SK-N-DZ (cell line): ENCODE measurements at places on chromosomes 4 and X.
A peak's percentile ranks its signal among the peaks of the same experiment; 100 is the strongest.

DNA sequence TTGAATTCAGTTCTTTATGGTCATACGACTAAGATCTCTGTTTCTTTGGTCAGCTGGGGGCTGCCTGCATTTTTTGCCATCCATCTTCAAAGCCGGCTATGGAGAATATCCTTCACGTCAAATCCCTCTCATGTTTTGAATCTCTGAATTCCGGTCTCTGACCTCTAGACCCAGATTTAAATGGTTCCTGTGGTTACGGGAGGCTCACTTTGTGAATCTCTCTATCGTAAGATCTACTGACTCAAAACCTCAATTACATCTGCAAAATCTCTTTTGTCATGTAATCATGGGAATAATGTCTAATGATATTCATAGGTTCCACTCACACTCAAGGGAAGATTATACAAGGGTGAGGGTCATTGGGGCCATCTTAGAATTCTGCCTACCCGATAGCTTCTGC lies 5.7 kb upstream of the MPC1L start:
- no peak for DNase-seq

- DNase-seq = peak; percentile 21
Observed at GRCh38 chrX:3811331-3812311, 98.2 kb upstream of the PRKX start.

- DNase-seq = no peak
Observed at GRCh38 chrX:109350551-109350950, 131.3 kb downstream of the GUCY2F start.

DNA sequence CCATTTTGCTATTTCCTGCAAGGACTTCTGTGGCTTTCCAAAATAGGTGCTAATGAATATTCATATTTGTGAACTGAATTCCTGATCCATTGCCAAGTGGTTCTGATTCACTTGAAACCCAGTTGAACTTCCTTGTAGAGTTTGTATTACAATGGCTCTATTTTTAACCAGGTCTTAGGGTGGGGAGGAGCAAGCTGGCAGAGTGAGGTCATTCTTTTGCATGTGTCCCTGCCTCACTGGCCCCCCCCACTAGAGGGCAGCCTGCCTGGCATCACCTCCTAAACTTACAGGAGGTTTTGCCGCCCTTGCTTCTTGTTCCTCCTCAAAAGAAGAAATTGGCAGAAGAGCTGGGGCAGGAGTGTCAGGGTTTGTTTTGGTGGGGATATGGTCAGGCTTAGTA lies 10.5 kb downstream of the PTTG2 start:
- no peak for DNase-seq

DNA sequence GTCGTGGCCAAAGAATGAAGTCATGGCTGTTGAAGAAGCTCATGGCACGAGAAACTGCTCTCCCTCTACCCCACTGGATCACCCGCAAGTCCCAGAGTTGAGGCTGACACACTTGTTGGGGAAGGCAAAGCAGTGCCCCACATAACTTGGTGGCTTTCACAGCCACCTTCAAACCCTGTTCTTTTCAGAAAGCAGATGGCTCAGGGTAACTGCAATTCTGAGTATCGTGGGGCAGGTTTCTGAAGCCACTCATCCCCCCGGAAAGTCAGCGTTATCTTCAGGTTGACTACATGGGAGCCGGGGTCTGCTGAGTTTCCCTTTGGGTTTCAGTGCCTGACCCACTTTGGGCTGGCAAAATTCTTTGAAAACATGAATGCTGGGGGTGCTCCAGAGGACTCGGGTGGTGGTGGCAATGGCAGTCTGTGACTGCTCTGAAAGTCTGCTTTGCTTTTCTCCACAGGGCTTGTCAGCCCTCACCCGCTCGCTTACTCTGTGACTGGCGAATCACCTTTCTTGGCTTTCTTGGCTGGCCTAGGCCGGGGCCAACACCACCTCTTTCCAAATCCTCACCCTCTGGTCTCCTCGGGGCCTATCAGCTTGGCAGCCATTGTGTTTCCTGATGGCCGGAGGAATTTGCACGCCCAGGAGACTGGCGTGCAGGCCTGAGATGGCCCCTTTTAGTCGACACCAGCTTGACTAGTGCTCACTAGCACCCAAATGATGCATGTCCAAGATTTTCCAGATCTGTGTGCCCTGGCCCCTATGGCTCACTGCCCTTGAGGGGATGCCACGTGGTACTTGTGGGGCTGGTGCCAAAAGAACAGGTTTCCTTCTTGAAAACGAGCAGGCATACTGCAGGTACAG lies 7.3 kb downstream of the PPP1R3F start:
- no peak for DNase-seq

DNA sequence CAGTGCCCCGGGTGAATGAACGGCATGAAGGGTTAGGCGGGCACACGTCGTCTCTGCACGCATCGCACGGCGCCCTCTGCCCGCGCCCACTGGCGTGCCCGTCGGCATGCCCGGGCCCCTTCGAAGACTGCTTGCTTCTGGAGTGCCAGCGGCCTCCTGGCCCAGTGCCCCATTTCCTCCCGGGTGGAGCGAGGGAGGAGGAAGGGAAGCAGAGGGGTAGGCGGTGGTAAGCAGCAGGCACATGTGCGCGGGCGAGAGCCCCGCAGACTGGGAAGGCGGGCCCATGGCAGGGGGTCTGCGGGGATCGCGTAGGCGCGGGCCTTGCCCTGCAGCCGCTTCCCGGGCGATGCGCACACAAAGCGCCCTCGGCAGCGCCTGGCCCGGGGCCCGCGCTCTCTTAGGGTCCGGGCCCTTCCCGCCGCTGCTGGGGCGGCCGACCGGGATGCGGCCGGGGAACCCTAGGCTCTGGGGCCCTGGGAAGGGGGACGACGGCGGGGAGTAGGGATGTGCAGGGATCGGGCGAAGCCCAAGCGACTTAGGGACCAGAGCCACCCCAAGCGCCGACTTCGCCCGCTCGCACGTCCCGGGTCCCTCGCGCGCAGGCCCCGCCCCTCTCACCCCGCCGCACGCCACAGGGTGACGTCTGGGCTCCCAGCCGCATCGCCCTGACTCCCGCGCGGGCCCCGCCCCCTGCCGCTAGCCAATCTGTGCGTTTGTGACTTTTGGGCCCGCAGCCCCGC lies 866 bp upstream of the EMD start:
- DNase-seq = peak; percentile 44

GRCh38 chr4:155186972-155187371 lies 21.5 kb upstream of the NPY2R start:
- DNase-seq = no peak

DNA sequence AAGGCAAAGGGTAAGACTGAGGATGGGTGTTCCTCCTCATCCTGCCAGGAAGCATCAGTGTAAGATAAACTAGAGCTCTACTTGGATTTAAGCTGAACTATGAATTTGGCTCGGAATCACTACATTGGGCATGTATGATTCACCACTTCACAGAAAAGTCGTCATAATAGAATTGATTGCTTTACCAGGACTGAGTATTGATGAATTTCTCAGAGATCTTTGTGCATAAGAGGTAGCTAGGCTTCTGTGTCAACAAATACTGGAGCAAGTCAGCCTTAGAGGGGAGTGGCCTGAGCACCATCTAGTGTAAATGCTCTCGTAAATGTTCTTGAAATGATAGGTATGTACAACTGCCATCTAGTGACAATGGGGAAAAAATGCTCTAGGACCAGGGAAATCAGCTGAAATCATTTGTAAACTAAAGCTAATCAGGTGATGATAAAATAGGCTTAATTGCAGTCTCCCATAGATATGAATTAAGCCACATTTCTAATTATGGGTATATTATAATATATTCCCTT lies 309.5 kb upstream of the FMR1 start:
- DNase-seq = no peak

GRCh38 chr4:104066533-104066932 lies 346.7 kb upstream of the TACR3 start:
- no peak for DNase-seq

- peak; percentile 90 for DNase-seq
Observed at GRCh38 chr4:143335979-143336780, 496 bp upstream of the GAB1 start.
